ENCODE measurements at places on chromosomes 5 and 9.

GRCh38 chr5:119036101-119036762, 34.7 kb upstream of the DMXL1 start:
- no peak for DNase-seq

DNA sequence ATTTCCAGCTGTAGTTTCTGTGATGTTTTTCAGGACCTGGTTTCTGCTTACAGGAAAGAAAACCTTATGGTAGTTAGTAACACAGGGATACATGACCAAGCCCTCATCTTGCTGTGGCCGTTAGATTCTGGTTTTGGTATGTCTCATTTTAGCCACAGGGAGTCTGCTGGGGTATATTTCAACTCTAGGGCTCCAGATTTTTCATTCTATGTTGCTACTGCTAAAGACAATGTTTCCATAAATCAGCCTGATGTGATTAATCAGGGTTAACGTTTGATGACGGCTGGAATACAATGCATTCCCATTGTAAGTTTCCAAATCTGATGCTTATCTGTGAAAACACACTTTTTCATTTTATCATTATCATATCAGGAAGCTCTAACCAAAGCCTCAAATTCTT, 48.2 kb downstream of the P4HA2 start:
- no peak for DNase-seq

DNA sequence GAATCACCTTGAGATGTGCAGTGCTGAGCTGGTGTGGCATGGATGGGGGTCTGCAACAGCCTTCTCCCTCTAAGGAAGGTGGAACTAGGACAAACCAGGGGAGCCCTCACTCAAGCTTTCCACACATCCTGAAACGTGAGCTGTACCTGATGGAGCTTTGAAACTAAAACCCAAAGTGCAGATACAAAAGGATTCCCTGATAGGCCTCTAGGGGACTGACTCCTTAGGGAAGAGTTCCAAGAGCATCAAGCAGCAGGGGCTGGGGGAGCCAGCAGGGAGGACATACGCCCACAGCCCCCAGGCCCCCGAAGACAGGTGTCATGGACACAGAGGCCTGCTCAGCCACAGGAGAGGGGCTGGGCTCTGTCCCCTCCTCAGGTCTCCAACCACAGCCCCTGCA, 17.7 kb downstream of the ARHGEF37 start:
- no peak for DNase-seq

GRCh38 chr9:124399323-124399967, 15.8 kb downstream of the PSMB7 start:
- peak; percentile 78 for DNase-seq

- no peak for DNase-seq
These were observed 59.2 kb downstream of the OTULIN start for GRCh38 chr5:14723701-14724132.

GRCh38 chr5:137845472-137845871, 22.2 kb upstream of the MYOT start:
- no peak for DNase-seq

- DNase-seq, result peak; percentile 38
These were observed 6.2 kb downstream of the PDLIM4 start for GRCh38 chr5:132263548-132264261.

GRCh38 chr5:136058039-136058971, 29.5 kb downstream of the TGFBI start:
- DNase-seq, result no peak

- no peak for DNase-seq
These were observed 348.5 kb downstream of the BNC2 start for GRCh38 chr9:16521868-16522411.

- no peak for DNase-seq
These were observed 54.2 kb upstream of the DAPK1 start for GRCh38 chr9:87443461-87443860.

DNA sequence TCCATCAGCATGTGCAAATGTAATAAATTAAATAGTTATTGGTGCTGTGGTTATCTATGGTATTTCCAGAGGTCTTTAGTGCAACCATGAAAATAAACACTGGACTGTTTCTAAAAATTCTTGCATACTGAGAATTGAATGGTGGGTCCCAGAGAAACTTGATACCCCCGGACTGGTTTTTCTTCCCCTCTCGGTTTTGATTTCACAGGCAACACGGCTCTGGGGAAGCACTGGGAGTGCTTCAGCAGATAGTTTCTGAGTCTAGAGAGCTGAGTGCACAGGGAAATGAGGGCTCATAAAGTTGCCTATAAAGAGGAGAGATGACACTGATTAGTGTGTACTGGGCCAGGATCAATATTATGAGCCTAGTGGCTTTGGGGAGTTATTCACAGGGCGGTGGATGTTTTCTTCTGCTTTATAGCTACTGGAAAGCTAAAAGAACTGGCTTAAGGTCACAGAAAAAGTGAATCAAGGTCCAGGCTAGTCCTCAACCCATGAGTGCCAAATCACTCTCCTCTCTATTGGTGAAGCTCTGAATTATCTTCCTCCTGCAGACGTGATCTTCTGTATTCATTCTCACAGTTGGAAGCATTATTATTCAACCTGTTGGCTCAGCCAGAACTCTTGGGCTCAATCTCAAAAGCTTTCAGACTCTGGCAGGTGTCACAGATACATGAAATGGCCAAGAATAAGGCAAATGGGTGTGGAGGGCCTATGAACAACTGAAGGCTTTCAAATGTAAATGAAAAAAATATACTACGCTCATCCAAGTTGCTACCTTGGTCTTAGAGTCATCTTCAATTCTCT, 170.2 kb upstream of the HMHB1 start:
- no peak for DNase-seq

- no peak for DNase-seq
These were observed 421.3 kb downstream of the BNC2 start for GRCh38 chr9:16449076-16449730.

GRCh38 chr5:159319832-159320231, 10.5 kb downstream of the IL12B start:
- DNase-seq, result no peak

DNA sequence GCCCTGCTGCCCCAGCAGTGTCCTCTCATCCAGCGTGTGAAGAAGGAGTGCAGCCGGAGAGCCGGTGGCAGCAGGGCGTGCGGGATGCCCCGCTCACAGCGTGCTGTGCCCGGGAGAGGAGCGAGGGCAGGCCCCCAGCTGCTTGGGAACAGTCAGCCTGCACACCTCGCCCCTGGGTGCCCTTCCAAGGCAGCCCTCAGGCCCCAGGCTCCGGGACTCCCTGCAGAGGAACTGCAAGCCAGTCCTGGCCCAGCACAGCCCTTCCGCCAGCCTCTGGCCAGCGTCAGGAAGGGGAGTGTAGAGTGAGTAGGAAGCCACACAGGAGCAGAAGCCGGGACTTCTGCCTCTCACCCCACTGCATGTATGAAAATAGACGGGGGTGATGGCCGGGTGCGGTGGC, 43.5 kb downstream of the ADAMTS2 start:
- DNase-seq, result no peak

DNA sequence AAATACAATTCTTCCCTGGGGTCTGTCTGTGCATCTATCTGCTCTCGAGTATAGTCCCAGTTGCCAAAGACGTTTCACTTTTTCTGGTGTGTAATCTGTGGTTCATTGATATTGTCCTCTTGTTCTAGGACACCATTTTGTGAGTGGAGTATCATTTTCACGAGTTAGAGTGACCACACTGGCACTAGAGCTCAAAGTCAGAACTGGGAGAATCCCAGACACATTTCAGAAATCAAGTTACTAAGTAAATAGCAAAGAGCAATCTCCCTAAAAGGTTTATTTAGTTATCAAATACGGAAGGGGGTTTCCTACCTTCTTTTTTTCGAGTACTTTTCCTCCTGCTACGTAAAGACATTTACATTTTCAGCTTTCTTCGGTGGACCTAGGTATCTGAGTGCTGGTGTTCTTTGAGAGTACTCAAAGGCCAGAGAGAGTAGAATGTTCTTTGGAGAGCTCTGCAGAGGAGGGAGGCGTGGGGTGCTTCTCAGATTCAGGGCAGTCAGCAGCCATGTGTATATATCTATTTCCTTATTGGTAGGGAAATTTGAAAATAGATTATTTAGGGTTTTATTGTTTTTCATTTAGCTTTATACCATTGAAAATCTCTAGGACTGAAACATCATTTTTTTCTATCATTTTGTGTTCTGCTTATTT, 8.9 kb upstream of the HSPA9 start:
- no peak for DNase-seq

DNA sequence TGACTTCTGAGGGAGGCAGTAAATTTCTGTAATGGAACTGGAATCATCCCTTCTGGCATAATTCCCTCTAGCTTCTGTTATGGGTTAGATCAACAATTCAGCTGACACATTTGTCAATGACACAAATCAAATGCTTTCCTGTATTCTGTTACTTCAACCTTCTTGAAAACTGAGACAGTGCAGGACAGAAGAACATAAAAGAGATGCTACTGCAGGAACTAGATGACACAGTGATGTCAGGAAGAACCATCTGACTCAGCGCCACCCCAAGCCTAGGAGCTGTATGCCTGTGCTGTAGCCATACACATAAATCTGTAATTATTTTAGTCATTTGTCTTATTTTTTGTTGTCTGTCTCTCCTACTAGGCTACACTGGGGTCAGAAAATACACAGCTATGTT, 18.2 kb upstream of the CEP120 start:
- DNase-seq, result no peak

DNA sequence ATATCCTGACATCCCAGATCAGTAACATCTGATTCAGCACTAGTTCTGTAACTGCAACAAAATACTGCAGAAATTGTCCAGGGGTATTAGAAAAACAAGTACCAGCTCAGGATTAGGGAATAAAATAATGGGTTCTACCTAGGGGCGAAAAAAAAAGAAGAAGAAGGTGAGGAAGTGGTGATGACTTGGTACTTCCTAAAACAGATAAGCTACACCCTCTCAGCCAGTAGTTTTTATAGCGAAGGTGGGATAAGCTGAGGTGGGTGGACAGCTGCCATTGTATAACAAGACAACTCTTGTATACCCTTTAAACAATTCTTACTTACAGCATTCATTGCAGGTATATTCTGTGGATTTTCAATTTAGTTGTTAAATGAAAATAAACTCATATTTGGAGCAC, 19.1 kb downstream of the RAPGEF6 start:
- no peak for DNase-seq

DNA sequence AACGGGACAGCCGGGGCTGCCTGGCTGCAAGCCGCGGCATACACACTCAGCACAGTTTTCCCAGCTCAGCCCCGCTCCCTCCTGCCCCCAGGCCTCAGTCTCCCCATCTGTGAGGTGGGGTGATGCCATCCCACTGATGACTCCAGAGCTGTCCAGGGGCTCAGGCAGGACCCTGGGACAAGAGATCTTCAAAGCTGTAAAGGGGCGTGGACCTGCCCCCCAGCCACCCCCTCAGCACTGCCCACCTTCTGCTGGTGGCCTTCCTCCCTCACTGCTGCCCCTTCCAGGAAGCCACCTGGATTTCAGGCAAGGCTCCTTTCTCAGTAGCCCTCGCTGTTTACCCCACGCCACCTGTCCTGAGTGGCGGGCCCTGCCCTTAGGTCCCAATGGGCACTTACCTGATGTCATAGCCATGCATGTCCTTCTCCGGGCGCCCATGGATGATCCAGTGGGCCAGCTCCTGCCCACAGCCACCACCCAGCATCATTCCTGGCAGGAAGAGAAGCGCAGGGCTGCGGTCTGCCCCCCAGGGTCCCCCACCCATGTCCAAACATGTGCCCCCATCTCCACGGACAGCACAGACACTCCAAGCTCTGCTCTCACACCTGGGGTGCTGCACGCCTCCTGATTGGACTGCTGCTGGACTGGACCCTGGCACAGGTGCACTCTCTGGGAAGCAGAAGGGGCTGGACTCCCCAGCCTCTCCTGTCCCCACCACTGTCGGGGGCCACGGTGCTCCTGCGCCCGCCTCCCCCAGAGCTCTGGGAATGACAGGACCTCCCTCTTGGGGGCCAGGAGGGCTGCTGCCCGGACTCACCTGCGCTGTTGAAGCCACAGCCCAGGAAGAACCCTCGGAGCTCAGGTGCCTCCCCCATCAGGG, 25.7 kb downstream of the SARDH start:
- DNase-seq, result no peak

GRCh38 chr9:126490214-126490631, 123.5 kb upstream of the LMX1B start:
- DNase-seq, result no peak

- no peak for DNase-seq
These were observed 339.6 kb upstream of the KIF2A start for GRCh38 chr5:61966296-61966955.

- DNase-seq, result no peak
These were observed 337.5 kb upstream of the ZNF608 start for GRCh38 chr5:125083981-125084380.

GRCh38 chr5:77006124-77006523, 24.1 kb upstream of the AGGF1 start:
- no peak for DNase-seq

DNA sequence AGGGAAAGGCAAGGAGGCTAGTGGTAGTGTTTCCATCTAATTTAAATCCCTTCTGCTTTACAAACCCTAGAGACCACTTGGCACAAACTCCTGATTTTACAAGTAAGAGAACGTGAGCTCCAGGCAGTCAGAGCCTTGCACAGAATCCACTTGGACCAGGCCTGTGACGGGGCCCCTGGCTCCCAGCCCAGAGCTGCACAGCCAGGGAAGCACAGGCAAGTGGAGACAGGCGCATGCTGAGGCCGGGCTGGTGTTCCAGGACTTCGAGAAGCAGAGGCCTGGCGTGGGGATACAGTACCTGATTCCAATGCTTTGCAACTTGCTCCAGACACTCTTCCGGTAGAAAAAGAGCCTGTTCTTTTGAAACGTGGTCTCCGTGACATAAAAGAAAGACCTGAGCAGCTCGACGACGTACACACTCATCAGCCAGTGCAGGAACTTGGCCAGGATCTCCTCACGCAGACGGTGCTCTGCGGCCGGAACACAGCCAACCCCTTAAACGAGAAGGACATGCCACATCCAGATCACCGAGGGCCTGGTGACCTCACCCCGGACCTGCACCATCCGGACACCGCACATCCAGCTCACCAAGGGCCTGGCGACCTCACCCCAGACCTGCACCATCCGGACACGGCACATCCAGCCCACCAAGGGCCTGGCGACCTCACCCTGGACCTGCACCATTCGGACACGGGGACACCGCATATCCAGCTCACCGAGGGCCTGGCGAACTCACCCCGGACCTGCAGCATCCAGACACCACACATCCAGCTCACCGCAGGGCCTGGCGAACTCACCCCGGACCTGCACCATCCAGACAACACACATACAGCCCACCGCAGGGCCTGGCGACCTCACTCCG, 12.5 kb downstream of the TERT start:
- no peak for DNase-seq

DNA sequence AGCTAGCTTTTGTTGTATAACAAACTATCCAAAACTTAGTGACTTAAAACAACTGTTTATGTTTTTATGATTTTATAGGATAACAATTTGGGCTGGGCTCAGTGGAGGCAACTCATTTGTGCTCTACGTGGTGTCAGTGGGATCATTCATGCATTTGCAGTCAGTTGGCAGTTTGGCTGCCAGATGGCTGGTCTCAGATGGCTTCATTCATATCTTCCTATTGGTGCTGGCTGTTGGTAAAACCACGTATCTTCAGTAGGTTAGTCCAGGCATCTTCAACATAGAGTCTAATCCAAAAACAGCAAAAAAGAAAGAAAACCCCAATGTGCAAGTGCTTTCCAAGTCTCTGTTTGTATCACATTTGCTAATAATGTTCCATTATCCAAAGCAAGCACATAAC, 51.7 kb upstream of the RIC1 start:
- DNase-seq, result no peak

GRCh38 chr9:107153336-107153735, 129.7 kb upstream of the RAD23B start:
- no peak for DNase-seq

All from ecto neural progenitor cell (in vitro differentiated cells).